ENCODE measurements at places on chromosomes 11 and 22.

DNA sequence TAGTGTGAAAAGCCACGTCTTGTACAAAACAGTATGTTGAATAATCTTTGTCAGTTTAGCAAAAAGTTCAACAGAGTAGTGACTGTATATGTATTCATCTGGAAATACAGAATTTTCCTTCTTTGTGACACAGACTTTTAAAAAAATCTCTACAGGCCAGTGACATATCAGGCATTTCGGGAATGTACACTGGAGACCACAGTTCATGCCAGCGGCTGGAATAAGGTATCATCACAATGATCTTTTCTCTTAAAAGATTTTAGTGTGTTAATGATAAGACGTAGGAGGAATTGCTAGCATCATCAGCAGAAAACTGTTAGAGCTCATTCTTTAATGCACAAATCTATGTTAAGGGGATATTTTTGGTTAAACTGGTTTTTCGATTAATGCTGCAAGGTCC lies 57.4 kb downstream of the BCL2L13 start:
- peak; percentile 51 for DNase-seq

DNA sequence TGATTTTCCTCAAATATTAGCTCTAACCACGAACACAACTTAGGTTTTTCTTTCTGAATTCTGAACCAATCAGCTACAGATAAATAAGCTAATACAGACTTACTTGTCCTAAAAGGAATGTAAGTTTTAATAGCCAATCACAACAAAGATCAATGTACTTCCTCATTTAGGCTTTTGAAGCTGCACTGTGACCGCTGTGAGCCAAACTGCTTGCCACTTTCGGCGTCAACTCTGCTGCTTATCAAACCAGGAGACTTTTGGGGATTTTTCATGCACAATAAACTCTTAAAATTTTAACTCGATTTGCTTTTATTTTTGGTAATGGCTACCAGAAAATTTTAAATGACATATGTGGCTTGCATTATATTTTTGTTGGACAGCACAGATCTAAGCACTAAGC lies 92.5 kb downstream of the TMPRSS5 start:
- no peak for DNase-seq

DNA sequence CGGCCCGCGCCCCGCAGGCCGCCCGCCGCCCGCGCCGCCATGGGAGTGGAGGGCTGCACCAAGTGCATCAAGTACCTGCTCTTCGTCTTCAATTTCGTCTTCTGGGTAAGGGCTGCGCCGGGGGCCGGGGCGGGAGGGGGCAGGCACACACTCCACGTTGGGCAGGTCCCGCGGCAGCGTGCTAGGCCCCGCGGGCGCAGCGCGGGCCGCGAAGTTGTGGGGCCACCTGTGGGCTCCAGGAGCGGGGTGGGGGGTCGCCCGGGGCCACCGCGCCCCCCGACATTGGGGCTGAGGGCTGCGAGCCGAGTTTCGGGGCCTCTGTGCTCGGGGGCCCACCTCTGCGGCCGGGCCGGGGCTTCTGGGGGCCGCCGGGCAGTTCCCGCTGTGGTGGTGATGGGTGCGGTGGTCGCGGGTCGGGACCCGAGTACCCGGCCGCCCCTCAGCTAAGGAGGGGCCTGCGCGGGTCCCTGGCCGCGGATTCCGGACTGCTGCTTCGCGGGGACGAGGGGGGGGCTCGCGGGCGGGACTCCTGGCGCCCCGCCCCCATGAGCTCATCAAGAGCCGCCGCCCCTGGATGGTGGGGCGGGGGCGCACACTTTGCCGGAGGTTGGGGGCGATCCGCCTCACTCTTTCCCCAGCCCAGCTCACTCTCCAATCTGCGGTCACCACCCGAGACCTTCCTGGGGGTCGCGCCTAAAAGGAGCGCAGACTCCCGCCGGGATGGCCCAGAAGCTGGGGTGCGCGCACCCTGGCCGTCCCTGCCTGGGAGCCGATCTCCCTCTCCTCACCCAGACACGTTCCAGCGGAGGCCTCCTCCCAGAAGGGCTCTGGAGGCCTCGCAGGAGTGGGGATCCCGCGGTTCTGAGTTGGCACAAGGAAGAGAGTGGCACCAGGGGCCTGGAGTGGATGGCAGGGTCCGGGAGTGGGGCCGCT lies 667 bp downstream of the CD81 start:
- peak; percentile 57 for DNase-seq

GRCh38 chr11:10438458-10438857 lies 16.6 kb upstream of the AMPD3 start:
- peak; percentile 42 for DNase-seq

GRCh38 chr11:27040302-27041115 lies at the start of gene BBOX1:
Gene BBOX1, plus strand, starts transcription at chr11:27040815. Its CDS starts 14,616 bp downstream, at chr11:27055431.
- DNase-seq = no peak

DNA sequence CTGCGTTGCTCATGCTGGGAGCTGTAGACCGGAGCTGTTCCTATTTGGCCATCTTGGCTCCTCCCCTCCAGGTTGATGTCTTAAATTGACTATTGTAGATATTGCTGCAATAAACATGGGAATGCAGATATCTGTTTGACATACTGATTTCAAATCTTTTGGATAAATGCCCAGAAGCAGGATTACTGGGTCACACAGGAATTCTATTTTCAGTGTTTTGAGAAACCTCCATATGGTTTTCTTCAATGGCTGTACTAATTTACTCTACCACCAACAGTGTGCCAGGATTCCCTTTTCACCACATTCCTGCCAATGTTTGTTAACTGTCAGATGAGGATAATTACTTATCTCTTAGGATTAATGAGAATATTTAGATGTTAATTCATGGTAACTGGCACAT lies 467.0 kb downstream of the LUZP2 start:
- DNase-seq = peak; percentile 2

GRCh38 chr11:95832763-95833162 lies 42.5 kb downstream of the CEP57 start:
- DNase-seq = peak; percentile 11

DNA sequence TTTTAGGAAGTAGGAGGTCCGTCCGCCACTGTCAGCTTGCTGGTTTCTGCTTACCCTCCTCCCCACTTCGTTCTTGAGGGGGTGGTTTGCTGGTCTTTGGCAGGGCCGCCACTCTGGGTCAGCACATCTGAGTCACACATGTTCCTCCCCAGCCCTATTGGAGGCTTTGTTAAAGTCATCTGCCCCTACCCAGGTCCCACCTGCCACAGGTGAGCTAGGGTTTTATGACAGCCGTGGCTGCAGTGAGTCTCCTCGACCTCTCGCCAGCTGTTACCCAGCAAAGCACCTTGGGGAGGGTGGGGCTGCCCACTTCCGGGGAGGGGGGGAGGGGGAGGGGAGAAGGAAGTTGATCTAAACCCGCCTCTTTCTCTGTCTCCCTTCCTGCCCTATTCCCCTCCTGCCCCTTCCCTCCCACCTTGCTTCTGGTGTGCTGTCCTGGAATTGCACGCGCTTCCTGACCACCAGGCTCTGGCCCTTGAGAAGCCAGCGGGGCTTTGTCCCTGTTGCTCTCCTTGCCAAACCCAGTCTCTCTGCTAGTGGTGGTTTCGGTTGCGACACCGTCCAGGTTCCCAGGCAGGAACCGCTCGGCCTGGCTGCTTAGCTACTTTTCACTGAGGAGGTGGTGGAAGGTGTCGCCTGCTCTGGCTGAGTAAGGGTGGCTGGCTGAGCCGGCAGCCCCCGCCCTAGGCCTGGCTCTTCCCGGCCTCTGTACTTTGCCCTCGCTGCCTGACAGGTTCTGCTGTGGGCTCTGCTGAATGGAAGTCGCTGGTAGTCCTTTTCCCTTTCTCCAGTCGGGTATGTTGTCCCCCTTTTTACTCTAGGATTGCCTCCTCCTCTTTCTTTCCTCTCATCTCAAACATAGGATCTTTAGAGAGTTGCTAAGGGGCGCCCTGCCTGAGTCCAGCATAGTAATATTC lies 28.5 kb downstream of the RCOR2 start:
- peak; percentile 48 for DNase-seq

DNA sequence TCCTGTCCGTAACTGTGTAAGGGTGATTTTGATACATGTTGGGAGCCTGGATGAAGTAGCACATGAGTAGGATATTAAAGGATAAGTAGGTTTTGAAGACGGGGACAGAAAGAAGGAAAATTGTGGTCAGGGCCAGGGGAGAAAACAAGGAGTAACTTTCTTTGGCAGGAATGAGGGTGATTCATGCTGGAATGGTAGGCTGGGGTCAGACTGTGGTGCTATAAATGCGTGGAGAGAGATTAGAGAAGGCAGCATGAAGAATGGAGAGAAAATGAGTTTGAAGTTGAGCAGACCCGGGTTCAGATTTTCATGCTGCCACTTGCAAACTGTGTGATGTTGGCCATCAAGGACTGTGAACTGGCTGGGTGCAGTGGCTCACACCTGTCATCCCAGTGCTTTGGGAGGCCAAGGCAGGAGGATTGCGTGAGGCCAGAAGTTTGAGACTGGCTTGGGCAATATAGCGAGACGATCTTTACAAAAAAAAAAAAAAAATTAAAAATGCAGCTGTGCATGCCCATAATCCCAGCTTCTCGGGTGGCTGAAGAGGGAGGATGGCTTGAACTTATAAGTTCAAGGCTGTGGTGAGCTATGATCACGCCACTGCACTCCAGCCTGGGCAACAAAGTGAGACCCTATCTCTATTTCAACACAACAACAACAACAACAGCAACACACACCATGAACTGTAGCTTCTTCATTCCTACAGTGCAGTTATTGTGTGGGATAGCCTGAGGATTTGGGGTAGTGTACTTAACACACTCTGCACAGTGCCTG lies 22.3 kb downstream of the ZBTB16 start:
- DNase-seq = no peak

- no peak for DNase-seq
Measured at GRCh38 chr11:2404735-2405196, 4.2 kb downstream of the TSSC4 start.

DNA sequence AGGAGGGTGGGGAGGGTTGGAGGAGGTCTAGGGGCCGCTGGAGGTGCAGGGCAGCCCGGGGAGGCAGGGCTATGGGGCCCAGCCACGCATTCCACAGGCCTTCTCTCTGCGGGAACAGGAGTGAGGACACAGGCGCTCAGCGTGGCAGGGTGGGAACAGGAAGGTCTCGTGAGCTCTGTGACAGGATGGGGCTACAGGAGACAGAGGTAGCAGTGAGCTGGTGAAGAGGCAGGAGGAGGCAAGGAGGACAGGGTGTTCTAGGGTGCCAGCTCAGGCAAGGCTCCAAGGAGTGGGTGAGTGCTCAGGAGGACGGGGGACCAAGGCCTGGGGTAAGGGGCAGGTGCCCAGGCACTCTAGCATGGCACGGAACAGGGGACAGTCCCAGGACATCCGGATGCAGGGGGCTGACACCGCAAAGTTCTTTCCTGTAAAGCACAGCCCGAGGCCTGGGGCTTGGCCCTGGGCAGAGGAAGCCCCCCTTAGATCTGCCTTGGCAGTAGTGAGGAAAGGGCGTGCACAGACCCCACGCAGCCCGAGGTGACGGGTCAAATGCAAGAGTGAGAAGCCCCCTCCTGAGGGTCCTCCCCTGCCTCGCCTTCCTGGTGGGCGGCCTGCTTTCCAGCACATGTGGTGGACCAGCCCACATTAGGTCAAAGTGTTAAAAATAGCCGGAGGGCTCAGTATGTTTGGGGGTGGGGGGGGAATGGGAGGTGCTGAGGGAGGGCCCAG lies 4.7 kb upstream of the NEAT1 start:
- DNase-seq = peak; percentile 57

DNA sequence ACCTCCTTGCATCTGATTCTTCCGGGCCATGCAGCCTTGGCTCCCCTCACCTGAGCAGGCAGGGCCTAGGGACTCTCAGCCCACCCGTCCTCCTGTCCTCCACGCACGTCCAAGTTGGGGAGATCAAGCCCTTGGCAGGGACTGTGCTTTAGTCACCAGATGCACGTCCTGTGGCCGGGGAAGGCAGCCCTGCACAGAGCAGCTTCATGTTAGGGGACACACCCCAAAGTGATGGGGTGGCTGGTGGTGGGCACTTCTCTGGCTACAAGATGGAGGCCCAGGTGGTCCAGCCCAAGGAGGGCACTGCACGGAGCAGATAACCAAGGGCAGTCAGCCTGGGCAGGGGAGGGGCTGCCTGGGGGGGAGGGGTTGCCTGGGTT lies 1.2 kb downstream of the MUC5B start:
- no peak for DNase-seq
